ENCODE measurements at places on chromosomes 16 and 17.

- DNase-seq: peak; percentile 84
Observed at GRCh38 chr17:50661795-50662391, 27.2 kb downstream of the ABCC3 start.

DNA sequence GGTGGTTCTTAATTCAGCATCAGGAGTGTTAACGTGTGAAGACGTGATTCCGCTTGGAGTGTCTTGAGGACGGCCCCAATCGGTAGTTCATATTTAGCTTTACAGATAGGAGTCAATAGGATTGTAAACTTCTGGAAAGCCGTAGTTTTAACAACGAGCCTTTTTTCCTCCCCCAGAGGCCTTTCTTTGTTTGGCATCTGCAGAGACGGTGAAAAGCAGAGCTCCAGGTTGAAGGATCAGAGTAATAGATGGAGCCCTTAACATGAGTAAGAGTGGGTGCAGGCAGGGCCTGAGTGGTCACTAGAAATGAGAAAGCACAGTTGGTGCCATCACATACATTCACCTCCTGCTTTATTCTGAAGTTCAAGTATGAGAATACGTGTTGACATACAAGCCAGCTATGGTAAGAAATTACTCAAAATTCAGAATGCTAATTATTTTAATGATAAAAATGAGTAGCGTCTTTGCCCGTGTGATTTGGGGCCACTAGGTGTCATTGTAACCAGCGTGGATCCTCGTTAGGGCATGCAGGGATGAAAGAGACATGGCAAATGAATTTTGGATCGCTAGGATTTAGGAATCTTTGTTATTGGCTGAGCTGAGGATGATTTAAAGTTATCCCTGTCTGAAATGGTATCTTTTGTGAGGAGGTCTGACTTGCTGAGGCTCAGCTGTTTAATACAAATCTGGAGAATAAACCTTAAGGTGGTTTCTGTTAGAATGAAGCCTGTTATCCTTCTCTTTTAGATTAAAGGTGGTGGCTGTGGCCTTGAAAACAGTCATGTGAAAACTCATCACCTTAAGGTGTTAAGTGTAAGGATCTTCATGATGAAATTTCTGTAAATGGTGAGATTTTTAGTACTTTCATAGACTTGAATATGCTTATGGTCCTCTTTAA, 18.6 kb downstream of the PRCD start:
- DNase-seq: peak; percentile 14

- no peak for DNase-seq
Observed at GRCh38 chr16:86015606-86016005, 116.6 kb downstream of the IRF8 start.

DNA sequence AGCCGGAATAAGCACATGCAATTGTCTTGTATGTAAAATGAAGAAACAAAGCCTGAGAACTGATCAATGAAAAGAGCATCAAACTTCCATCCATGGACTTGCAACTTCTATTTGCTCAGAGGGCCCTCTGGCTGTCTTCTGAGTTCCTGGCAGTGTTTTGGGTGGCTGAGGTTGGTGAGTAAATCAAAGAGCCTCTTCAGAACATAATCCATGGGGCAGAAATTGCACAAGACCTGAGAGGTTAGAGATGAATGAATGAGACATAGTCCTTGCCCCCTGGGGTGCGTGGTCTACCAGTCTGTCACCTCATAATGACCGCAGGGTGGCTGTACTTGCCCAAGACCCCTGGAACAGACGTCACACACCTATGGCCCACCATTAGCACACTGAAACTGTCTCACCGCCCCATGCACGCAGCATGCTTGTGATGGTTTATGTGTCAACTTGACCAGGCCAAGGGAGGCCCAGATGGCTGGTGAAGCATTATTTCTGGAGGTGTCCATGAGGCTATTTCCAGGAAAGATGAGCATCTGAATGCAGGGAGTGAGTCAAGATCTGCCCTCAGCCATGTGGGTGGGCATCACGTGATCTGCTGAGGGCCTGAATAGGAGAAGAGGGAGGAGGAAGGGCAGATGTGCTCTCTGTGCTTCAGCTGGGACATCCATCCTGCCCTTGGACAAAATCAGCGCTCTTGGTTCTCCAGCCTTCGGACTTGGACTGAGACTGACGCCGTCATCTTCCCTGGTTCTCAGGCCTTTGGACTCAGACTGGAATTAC, 8.3 kb downstream of the PIK3R6 start:
- DNase-seq: no peak

DNA sequence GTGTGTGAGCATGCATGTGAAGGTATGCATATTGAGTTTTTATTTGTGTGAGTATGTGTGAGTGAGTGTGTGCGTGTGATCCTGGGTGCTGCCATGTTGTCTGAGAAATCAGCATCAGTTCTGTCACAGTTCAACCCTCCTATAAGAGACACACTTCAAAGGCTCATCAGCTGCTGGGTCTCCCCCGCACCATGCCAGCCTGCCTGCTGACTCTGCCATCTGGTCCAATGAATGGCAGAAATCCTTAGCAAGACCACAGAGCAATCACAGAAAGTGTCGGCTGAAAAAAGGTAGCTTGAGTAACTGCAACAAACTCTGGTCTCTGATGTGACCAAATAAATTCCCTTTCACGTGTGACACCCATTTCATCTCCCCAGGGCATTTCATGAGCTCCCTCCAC, 381.8 kb upstream of the MAF start:
- no peak for DNase-seq

- no peak for DNase-seq
Observed at GRCh38 chr17:72110942-72111318, 9.9 kb upstream of the SOX9 start.

DNA sequence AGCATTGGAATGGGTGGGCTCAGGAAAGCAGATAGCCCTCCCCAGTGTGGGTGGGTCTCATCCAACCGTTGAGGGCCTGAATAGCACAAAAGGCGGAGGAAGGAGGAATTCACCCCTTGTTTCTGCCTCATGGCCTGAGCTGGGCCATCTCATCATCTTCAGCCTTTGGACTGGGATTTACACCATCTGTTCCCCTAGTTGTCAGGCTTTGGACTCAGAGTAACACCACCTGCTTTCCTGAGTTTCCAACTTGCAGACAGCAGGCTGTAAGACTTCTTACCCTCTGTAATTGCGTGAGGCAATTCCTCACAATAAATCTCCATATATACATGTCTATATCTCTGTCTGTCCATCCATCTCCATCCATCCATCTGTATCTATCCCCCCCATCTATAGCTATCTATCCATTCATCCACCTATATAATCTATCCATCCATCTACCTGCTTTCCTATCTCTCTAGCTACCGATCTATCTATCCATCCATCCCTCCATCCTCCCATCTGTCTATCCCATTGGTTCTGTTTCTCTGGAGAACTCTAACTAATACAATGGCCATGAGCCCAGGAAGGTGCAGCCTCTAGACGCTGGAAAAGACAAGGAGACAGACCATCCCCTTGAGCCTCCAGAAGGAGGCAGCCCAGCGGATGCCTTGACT, 21.3 kb downstream of the DNAH17 start:
- DNase-seq: peak; percentile 74

DNA sequence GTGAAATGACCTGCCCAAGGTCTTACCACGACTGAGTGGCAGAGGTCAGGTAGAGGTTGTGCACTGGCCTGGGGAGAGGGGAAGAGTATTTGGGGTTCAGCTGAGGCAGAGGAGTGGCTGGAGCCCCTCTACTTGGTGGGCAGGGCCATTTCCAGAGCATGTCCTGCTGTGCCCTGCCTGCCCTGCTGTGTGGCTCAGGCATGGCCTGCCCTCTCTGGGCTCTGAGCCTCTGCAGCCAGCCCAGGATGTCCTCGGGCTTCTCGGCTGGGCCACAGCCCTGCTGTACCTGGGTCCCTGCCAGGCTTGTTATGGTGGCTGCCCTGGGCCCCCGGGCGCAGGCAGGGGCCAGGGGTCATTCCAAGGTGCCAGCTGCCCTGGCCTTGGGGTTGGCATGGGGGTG, 19.6 kb downstream of the KCNJ12 start:
- DNase-seq: no peak

GRCh38 chr17:72303787-72304733, 183.2 kb downstream of the SOX9 start:
- DNase-seq: no peak

GRCh38 chr17:65229621-65229995, 92.4 kb downstream of the RGS9 start:
- no peak for DNase-seq

- DNase-seq: no peak
Observed at GRCh38 chr16:80176114-80176513, 364.7 kb upstream of the DYNLRB2 start.

GRCh38 chr17:52986056-52986662, 827.6 kb upstream of the CA10 start:
- DNase-seq: no peak

- no peak for DNase-seq
Observed at GRCh38 chr17:27993723-27994310, 48.7 kb upstream of the NLK start.

GRCh38 chr17:78541488-78542206, 35.5 kb downstream of the DNAH17 start:
- no peak for DNase-seq

DNA sequence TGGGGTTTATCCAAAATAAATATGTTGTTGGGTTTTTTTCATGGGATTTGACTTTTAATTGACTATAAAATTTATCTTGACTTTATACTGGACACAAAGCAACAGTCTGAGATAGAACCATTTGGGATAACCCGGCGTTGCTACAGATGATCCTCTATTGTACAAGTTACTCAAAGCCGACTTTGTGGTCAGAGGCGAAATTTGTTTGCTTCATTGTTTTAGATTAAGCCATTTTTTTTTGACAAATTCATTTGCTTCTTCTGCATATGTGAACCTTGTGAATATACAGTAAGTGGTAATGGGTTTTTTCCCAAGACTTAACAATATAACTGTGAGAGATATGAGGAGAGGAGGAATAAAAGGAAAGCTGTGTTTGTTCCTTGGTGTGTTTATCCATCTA, 11.8 kb downstream of the MYO1D start:
- no peak for DNase-seq

- DNase-seq: no peak
Observed at GRCh38 chr16:66324815-66325515, 41.5 kb upstream of the CDH5 start.

DNA sequence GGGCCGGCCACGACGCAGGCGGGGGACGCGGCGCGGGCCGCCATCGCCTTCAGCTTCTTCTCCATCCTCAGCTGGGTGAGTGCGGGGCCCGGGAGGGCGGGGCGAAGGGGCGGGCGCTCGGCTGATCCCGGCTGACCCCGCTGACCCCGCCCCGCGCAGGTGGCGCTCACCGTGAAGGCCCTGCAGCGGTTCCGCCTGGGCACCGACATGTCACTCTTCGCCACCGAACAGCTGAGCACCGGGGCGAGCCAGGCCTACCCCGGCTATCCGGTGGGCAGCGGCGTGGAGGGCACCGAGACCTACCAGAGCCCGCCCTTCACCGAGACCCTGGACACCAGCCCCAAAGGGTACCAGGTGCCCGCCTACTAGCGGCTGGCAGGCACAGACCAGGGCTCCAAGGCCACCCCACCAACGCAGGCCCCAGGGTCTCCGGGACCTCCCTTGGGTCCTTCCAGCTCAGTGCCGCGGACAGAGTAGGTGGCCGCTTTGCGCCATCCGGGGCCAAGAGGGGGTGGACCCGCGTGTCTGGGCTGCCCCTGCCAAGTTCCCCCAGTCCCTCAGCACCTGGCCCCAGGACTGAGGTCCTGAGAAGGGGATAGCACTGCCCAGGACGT, 3.0 kb downstream of the SYNGR3 start:
- no peak for DNase-seq

DNA sequence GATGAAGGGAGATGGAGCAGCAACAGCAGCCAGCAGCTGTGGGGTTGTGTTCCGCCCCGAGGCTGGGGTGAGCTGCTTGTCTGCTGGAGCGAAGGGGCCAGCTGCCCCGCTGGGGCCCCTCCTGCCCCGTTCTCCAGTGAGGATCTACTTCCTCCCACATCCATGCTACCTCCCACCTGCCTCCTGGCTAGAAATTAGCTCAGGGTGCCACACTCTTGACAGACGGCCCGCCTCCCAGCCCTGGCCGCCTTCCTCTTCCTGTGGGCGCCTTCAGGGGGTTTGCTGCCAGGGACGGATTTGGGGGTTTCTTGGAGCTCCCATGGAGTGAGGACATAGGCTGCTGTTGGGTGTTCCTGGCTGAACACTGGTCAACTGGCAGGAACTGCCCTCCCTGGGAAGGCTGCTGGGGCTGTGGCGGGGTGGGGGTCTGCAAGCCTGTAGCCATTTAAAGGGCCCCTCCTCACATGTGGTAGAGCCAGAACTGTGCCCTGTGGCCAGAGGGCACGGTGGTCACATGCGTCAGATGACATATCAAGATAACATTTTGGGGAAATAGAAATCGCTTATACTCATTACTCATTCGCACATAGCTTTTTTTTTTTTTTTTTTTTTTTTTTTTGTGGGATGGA, 13.1 kb downstream of the TBC1D24 start:
- DNase-seq: no peak

DNA sequence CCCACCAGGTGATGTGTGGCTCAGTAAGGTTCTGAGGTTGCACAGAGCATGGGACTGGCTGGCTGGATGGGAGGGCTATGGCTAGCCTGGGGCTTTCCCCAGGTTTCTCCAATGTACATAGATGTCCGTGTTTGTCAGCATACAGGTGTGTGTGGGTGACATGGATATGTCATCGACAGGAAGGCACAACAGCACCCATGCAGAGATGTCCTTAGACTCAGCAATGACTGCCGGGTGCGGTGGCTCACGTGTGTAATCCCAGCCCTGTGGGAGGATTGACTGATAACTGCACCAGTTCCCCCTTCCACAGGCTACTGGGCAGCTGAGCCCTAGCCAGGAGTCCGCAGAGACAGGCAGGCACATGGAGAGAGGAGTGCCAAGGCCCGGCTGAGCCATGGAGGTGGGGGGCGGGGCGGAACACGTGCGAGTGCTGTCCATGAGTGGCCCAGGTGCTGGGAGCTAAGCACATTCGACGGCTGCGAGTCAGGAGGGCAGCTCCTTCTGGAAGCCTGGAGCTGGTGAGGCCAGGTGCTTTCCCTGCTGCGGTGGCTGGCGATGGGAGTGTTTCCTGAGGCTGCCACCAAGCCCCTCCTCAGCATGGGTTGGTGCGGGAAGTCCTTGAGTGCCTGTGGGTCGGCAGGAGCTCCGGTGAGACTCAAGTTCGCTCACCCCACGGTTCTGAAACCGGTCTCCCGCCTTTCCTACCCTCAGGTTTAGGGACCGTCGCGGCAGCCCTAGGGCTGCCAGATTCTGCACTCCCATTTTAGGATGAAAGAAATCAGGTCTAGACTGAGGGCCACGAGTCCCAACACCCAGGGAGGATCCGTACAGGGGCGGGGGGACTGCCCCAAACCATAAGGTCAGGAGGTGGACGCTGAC, 858 bp upstream of the ASPSCR1 start:
- DNase-seq: no peak

DNA sequence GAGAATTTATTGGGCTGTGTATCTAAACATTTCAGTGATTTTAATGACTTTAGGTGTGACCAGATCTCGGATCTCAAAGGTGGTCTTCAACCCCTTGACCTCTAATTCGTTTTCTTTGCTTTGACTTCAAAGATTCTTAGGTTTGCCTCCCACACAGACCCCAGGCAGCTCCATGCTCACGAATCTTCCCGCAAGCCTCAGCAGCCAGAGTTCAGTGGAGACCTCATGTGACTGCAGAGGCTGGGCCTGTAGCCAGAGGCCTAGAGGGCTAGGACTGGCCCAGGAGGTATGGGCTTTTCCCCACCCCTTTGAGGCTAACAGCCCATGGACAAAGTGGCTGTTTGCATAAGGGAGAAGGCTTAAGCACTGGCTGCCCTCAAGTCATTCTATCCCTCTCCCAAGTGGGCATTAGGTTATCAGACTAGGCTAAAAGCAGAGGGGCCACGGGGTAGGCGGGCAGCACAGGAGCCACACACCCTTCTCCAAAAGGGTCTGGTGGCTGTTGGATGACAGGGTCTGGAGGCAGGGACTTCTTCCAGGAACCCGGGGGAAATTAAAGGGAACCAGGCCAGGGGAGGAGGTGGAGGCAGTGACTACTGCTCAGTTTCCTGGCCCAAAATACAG, 3.0 kb downstream of the HIRIP3 start:
- DNase-seq: no peak

All from NCI-H446 (cell line).